ENCODE measurements at places on chromosomes 6 and 20.

DNA sequence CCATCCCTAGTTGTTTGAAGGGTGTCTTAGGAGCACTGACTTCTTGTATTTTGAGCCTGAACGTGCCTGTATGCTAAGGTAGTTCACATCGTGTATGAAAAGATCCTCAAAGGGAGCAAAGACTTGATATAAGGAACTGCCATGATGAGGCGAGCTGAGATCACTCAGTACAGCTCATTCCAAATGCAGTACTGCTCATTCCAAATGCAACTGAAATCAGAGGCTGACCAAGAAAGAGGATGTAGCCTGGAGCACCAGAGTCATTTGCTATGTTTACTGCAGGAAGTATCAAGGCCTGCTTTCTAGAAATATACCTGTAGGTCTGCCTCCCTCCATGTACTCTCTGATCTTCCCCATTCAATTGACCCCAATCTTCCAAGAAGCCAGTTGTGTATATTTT is 832.2 kb downstream of the EYS start:
- no peak for DNase-seq

- no peak for DNase-seq
Observed at GRCh38 chr20:15700147-15700765, 873.0 kb downstream of the KIF16B start.

- no peak for DNase-seq
Observed at GRCh38 chr6:11983306-11983705, 28.8 kb upstream of the HIVEP1 start.

GRCh38 chr6:144305985-144306384 is 20.9 kb downstream of the UTRN start:
- DNase-seq, result no peak

DNA sequence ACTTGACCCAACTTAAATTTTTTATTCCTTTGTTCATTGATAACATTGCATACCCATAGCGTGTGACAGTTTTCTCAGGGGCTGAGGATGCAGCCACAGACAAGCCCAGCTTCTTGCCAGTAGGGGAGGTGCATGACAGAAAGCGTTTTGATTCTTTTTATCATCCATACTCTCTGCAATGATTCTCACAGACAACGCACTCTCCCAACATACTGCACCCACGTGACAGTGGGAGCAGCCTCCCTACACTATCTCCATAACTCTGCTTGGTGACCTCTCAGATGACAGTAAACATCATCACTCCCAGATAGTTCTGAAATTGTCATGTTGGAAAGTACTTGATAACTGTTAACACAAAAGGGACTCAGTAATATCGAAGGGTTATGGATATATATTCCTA is 481.2 kb upstream of the AGPAT4 start:
- DNase-seq, result no peak

- no peak for DNase-seq
Observed at GRCh38 chr20:40880063-40880728, 148.4 kb upstream of the TOP1 start.

GRCh38 chr20:8749986-8750385 is 318.9 kb upstream of the PLCB4 start:
- DNase-seq, result no peak

- no peak for DNase-seq
Observed at GRCh38 chr6:138371452-138371711, 6.3 kb upstream of the SMIM28 start.

DNA sequence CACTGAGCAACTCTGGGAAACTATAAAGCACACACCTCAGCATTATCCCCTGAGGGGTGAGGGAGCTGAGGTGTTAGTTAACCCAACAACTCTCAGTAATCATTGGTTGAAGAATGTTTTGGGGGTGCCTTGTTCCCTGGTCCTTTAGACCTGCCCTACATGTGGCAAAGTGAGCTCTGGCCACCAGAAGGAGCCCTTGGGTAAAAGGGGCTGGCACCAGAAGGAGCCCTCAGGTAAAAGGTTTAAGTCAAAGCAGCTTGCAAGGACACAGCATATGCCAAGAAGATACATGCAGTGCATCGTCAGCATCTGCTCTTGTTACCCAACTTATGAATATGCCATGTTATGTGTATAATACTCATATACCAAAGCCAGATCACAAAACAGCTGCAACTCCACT is 1081.7 kb downstream of the KIF16B start:
- DNase-seq, result no peak

DNA sequence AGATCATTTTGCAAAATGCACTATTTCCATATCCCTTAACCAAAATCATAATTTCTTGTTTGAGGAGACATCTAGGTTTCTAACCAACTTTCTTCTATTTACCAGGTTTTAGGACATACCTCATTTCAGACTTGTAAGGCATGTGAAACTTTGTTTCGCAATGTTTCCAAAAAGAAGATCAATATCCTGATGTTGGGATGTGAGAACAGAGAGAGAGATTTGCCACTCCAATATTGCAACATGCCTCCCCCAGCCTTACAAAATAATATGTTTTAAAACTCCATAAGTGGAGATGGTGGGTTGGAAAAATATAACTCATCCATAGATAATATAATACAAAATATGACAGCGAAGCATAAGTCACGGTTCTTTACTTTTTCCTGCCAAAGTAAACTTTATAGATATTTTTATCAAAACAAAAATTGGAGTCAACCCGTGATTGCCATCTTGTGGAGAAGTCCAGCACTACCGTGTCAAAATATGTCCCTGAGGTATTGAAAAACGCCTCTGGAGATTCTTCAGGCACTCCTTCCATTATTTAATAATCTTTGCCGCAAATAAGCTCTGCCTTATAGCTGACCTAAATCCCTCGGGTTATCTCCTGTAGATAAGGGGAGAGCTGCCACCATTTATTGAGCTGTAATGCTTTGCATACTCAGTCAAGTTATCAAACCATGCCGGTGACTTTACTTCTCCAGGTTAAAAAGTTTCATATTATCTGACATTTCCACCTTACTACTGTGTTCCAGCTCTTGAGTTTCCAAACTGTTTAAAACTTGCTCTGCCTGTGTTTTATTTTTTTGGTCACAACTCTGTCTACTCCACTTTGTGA is 534.2 kb downstream of the HACE1 start:
- no peak for DNase-seq

GRCh38 chr20:10445758-10446157 is 10.7 kb downstream of the SLX4IP start:
- no peak for DNase-seq

- peak; percentile 79 for DNase-seq
Observed at GRCh38 chr6:89829472-89830169, at the start of gene CASP8AP2. TSS of gene CASP8AP2 (plus strand) at chr6:89829880.

DNA sequence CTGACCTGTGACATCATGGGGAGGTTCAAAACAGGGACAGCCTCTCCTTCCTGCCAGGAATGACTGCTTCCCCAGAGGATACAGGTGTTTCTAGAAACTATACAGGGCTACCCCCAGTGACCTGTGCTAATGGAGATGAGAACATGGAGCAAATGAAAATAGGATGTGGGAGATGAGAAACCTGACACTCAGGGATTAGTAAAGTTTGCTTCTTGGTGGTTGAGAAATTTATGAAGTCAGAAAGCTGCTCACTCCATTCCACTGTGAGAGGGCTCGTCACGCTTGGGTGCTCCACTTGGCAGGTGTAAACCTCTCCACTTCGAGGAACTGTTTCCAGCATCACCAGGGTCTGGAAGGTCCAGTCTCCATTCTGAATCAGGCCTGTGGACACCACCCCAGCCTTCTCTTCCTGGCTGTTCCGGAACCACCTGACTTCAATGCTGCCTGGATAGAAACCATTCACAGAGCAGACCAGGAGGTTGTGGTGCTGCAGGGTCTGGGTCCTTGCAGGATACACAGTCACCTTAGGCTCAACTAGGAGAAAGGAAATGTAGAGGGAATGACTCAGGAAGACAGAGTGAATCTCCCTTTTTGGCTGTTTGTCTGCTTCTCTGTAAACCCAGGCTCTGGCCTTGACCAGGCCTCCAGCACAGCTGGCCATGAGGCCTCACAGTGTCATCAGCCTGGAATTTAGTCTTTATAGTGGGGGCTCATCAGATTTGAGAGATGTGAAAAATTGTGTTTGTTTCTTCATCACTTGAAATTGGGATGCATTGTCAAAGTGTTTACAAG is 10.8 kb downstream of the HLA-DRB5 start:
- DNase-seq, result no peak

GRCh38 chr20:44600301-44600700 is 17.9 kb downstream of the PKIG start:
- DNase-seq, result no peak

DNA sequence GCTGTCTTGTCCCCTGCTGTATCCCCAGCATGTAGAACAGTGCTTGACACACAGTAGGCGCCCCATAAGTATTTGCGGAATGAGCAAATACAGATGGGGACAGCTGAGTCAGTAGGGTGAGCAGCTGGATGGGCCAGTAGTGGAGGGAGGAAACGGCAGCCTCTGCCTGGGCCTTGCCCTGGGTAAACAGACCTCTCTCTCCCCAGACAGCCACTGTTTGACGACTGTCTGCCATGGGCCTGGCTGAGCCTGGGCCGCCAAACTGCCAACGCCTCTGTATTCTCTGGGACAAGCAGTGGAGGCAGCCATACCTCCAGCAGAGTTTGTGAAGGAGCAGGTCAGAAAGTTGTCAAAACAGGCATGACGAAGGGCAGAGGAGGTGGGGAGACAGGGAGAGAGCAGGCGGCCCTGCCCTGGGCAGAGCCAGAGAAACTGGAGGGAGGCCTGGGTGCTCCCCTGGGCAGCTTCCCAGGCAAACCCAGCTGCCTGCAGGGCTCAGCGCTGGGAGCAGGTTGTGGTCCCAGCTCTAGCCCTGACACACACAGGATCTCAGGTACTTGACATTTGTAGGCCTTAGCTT is 15.2 kb downstream of the HNF4A start:
- DNase-seq, result no peak

- DNase-seq, result no peak
Observed at GRCh38 chr6:139519097-139519496, 144.6 kb upstream of the CITED2 start.

DNA sequence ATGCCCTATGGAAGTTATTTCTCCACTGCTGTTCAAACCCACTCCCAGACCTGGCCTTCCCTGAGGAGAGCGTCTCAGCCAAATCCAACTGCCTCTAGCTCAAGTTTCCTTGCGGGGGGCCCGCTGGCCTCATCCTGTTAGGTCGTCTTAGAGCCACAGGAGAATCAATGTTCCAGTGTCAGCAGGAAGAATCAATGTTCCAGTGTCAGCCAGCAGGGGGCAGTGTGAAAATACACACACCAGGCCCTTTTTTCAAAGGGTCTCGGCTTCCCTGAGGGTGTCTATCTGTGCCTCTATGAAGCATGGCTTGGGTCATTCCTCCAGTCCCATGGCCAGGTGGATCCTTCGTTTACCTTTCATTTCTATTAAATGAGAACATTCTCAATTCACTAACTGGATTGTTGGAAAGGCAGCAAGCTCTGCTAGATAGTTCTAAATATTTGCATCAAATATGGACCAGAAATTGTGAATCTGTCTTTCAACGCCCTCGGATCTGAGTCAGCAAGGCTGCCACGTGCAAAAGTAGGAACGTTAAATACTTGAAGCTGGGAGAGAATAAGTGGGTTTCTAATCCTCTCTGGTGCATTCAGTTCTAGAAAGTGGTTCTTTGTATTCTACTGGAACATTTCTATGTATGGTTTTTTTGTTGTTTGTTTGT is 19.2 kb downstream of the PRND start:
- DNase-seq, result peak; percentile 44

GRCh38 chr6:129686941-129687627 is 22.9 kb downstream of the ARHGAP18 start:
- no peak for DNase-seq

GRCh38 chr6:169513478-169514193 is 188.2 kb downstream of the WDR27 start:
- DNase-seq, result no peak

DNA sequence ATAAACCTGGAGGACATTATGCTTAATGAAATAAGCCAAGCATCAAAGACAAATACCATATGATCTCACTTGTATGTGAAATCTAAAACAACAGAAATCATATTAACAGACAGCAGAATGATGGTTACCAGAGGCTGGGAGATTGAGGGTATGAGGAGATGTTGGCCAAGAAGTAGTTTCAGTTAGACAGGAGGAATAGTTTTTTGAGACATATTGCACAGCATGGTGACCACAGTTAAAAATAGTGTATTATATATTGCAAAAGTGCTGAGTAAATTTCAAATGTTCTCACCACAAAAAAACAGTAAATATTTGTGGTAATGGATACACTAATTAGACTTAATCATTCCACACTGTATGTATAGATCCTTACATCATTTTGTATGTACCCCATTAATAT is 1.8 kb downstream of the GABRR1 start:
- no peak for DNase-seq

GRCh38 chr6:150841697-150842096 is 23.8 kb upstream of the MTHFD1L start:
- no peak for DNase-seq

DNA sequence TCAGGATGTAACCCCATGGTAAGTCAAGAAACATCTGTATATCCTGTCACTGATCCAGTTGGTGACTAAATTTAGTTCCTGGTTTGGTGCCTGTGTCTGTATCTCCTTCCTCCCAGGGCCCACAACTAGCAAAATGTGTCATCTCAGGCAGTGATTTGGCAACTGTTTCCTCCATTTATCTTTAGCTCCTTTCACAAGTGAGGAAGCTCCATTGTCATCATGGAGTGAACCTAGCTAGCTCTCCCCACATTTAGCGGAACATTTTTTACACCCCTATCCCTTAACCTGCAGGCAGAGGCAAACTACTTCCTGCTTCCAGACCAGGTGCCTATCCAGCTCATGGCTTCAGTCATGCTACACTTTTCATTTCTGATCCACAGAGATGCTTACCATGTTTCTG is 99.5 kb downstream of the IPCEF1 start:
- DNase-seq, result no peak

- DNase-seq, result no peak
Observed at GRCh38 chr20:5548107-5548506, 202.1 kb upstream of the SHLD1 start.

DNA sequence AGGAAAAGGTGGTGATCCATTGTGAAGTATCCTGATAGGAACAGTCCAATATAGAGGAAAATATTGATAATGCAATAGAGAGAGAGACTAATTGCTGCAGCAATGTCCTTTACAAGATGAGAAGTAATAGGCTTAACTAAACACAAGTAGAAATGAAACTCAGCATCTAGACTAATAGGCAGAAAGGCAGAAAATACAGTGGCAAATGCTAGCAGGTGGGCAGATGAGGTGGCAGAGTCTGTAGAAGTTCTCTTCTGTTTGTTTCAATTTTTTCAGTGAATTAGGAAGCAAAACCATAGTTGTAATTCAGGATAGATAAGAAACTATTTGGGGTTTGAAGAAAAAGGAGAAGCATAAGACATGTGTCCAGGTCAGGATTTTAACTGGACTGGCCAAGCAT is 236.7 kb upstream of the HS3ST5 start:
- no peak for DNase-seq

Data from activated CD4-positive, CD25-positive, alpha-beta regulatory T cell treated with anti-CD3 and anti-CD28 coated beads, Interleukin-2, amount 50 U/mL, for 16 hours (primary cell).